Stimulated activated CD8-positive, alpha-beta memory T cell treated with anti-CD3 and anti-CD28 coated beads, Interleukin-12 subunit alpha, Interleukin-12 subunit beta, amount 100 ng/mL, for 1 hour (primary cell): ENCODE measurements at places on chromosomes 11 and 22.

DNA sequence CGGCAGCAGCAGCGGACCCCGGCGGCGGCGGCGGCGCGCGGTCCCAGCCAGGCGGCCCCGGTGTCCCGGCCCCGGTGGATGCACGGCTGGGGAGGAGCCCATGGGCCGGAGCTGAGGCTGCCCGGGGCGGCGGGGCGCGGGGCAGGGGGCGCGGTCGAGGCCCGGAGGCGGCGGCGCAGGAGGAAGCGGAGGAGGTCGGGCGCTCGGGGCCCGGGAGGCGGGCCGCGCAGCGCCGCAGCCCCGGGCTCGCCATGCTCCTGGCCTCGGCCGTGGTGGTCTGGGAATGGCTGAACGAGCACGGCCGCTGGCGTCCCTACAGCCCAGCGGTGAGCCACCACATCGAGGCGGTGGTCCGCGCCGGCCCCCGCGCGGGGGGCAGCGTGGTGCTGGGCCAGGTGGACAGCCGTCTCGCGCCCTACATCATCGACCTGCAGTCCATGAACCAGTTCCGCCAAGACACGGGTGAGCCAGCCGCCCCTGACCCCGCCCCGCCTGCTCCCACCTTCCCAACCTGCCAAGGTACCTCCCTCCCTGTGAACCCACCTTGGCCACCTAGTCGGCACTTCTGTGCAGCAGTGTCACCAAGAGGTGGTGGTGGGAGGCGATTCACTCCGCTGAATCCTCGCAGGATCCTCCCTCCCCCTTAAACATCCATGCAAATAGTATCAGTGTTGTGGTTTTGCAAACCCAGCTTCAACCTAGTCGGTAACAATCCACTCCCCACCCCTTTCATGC lies 580 bp downstream of the DTX4 start:
- DNase-seq: no peak

- peak; percentile 33 for DNase-seq
Observed at GRCh38 chr22:42169055-42169469, 38.5 kb upstream of the CYP2D6 start.

DNA sequence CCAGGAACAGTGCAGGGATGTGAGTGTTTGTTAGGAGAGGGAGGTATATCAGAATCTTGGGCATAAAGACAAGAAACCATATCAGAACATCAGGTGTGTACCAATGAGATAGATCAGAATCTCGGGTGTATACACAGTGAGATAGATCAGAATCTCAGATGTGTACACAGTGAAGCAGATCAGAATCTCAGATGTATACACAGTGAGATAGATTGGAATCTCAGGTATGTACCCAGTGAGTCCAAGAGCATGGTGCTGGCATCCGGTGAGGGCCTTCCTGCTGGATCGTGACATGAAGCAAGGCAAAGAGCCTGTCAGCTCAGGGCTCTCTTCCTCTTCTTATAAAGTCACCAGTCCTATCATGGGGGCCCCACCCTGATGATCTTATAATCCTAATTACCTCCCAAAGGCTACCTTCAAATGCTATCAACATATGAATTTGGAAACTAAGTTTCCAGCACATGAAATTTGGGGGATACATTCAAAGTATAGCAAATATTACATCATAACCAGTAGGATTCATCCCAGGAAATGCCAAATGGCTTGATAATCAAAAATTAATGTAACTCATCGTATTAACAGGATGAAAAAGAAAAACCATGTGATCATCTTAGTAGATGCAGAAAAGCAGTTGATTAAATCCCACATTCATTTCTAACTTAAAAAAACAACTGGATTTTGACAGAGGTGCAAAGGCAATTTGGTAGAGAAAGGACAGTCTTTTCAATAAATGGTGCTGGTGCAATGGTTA lies 28.6 kb downstream of the PPARA start:
- no peak for DNase-seq

DNA sequence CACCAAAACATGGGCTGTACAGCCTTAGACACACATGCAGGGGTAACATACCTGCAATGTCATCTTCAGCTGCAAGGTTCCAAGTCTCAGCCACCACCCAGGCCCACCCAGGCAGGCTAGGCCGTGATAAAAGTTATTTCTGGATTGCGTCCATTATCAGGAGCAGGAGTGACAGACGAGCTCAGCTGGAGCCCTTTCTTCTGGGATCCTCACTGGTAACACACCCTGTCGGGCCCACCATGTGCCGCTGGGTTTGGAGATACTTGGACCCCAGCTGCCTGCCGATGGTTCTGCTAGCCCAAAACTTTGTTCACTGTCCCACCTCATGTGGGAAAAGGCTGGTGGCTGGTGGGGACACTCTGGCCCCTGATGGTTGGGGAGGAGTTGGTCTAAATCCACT lies 24.8 kb downstream of the TMPRSS5 start:
- DNase-seq: no peak

DNA sequence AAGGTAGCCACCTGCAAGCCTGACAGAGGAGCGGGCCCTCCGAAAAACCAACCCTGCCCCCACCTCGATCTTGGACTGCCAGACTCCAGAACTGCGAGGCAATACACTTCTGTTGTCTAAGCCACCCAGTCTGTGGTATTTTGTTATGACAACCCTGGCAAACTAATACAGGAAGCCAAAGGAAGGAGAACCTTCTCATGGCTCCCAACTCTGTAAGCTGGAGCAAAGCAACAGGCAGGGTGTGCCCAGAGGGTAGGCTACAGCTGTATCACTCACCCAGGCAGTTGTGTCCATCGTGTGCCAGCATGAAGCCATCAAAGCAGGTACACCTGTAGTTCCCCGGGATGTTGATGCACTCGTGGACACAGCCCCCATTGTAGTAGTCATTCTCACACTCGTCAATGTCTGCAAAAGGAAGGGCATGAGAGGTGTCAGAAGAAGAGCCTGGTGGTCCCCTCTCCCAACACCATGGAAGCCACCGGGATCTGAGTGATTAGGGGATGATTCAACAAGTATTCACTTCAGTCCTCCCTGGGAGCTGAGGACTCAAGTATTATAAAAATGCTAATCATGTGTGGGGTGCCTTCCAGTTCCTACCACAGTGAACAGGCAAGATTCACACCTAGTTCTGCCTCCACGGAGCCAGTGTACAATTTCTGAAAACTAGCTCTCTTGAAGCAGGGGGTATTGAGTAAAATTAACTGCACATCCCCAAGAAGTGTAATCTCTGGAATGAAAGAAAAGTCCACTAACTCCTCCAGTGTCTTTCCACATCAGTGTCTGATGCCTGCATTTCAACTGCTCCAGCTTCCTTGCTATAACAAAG lies 23.3 kb downstream of the SCUBE1 start:
- DNase-seq: no peak

GRCh38 chr11:2994336-2994730 lies 2.2 kb upstream of the NAP1L4 start:
- no peak for DNase-seq

GRCh38 chr11:112566124-112566523 lies 305.5 kb upstream of the PLET1 start:
- DNase-seq: no peak

- DNase-seq: no peak
Observed at GRCh38 chr11:112719736-112720525, 241.3 kb upstream of the NCAM1 start.

DNA sequence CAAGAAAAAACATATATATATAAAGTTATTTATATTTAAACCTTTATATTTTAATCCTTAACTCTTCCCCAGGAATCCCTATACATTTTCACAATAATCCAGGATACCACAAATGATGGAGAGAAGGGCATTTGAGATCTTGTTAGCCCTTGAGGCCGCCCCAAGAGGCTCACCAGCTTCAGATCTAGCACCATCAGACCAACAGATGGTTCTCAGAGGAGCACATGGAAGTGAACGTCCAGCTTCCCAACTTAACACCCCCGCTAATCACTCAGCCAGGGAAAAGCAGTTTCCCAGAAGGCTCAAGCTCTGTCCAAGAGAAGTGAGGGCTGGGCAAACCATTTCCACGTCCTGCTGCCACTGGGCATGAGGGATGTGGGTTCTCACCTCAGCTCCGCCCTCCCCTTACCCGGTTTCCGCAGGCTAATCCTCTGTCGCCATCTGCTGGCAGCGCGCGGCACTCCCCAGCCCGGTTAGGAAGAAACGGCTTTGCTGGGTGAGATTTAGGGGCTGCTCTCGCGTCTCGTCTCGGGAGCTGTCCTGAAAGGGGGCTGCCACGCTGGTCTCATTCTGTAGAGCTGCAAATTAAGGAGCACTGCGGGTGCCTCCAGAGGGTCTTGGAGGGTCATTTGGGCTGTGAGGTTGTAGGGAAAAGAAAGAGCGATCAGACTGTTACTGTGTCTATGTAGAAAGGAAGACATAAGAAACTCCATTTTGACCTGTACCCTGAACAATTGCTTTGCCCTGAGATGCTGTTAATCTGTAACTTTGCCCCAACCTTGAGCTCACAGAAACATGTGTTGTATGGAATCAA lies 6.8 kb upstream of the FAM111A start:
- DNase-seq: peak; percentile 80

GRCh38 chr11:33197915-33198727 lies 36.8 kb upstream of the CSTF3 start:
- DNase-seq: no peak

DNA sequence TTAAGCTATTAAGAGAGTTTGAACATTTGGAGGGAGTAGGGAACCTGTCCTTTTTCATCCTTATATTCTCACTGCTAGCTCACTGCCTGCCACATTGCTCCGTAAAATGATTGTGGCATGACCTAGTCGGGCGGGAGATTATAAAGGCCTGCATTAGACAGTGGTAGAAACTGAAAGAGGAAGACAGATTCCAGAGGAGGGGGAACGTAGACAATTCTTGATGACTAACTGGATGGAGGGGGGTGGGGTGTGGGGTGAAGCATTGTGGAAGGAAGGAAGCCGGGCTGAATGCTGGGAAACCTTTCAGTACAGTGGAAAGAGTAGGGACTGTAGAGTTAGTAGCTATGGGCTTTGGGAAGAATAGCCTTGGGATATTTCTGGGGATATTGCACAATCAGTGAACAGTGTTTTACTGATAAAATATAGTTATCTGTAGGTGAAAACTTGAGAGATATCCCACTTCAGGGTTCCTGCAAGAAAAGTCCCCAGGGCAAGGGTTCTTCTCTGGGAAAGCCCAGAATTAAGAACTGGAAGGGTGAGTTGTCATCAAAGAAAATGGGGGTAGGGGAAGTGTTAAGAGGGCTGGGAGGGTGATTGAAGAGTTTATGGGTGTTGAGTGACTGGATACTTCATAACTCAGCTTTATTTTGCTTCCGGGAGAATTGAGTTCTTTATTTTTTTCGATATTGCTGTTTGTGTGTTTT lies 2.1 kb downstream of the MED15 start:
- no peak for DNase-seq

DNA sequence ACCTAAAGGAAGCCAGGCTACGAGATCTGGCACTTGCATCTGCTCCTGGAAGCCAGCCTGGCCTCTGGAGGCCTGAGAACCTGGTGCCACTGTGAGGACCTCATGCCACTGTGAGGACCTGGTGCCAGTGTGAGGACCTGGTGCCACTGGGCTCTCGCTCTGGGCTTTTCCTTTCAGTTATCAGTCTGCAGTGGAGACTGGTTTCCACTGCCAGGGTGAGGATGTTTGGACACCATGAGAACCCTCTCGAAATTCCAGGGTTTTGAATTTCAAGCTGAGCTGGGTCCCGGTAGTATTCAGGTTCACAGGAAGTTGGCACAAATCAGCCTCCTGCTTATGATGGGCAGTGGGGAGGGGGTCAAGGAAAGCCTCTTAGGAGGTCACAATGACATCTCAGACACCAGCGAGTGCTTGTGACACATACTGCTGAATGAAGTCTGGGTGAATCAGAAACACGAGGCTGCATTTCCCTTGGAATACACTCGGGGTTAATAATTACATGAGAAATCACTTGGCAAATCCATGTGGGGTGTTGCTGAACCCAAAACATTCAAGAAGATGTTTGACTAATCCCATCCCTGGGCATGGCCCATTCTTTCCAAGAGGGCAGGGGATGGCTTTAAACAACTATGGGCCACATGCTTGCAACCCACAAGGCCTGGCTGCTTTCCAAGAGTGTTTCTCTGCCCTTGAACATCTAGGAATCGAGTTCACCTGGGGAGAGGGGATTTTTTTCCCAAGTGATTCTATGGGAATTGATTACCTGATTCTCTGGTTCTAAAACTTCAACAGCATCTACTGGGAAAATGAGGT lies 60.2 kb downstream of the LINC01488 start:
- no peak for DNase-seq

DNA sequence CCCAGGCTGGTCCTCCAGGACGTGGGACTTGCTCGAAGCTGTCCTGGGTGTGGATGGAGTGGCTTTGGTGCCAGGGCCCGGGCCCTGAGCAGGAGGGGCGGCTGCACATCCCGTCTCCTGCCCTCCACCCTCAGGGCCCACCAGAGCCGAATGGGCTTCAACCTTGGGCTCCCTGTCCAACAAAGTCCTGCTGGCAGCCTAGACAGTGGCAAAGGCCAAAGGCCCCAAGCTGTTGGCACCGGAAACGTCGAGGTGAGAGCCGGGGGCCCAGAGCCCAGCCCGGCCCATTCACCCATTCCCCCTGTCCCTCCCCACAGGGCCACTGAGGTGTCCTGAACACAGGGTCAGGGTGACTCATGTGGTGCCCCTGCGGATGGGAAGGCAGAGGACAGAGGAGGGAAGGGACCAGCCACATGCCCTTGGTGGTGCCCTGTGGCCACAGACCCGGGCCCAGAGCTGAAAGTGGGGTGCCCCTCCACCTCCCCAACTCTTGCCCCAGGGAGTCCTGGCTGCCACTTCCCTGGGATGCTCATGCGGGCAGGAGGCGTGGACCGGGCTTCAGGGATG lies 9.1 kb downstream of the TSPAN32 start:
- DNase-seq: no peak

- peak; percentile 71 for DNase-seq
Observed at GRCh38 chr11:71787098-71787823, 45.7 kb upstream of the DEFB108B start.

DNA sequence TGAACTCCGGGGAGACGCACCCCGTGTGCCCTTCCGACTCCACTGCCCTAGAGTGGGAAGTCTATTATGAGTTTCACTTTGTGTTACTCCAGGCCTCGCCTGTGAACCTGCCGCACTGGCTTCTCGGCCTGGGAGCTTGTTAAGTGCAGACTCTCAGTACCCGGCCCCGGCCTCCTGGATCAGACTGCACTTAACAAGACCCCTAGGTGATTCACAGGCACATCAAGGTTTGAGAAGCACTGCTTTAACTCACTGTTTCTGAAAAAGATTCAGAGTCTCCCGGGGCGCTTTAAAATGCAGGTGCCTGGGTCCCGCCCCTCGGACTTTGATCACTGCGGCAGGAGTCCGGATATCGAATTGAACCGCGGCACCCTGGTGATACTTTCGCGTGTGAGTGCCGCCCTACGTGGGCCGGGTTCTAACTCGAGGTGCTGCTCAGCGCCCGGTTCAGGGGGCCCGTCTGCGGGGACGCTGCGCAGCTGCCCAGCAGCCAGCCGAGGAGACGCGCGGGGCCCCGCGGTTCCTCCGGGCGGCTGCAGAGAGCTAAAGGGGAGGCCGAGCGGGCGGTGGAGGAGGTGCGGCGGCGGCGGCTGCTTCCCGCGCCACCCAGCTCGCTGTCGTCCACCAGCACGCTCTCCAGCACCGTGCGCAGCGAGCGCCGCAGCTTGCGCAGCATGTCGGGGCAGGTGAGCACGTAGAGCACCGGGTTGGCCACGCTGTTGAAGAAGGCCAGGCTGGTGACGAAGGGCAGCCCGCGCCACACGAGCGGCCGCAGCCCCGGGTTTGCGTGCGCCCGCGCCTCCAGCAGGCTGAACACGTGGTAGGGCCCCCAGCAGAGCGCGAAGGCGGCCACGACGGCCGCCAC lies 3.4 kb downstream of the PTGDR2 start:
- no peak for DNase-seq

GRCh38 chr11:26931248-26931631 lies 62.7 kb upstream of the FIBIN start:
- DNase-seq: no peak
